ENCODE measurements at places on chromosomes 5 and 9.

DNA sequence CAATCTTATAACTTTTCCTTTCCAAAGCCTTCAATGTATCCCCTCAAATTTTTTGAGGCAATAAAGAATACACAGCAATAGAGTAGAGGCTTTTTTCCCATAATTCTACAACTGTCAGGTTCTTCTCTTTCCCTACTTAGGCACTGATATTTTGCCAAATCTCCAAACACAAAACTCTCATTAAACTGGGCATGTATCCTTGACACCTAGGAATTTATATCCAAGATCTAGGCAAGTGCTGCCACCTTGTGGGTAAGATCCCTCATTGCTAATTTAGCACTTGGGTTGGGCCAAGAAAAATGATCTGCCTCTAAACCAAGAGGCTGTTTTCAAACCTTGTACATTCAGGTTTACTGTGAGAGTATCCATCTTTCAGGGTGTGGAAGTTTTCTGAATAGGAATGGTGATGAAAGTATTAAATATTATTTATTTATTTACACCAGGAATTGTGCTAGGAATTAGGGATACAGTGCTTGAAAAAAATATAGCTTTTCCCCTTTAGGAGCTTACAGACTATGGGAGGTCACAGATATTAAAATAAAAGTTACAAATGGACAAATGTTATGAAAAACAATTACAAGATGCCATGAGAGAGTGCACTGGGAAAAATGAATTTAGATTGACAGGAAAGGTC lies 17.6 kb downstream of the TSTD2 start:
- no peak for DNase-seq

- DNase-seq: no peak
Measured at GRCh38 chr9:12923468-12924009, 148.7 kb downstream of the LURAP1L start.

DNA sequence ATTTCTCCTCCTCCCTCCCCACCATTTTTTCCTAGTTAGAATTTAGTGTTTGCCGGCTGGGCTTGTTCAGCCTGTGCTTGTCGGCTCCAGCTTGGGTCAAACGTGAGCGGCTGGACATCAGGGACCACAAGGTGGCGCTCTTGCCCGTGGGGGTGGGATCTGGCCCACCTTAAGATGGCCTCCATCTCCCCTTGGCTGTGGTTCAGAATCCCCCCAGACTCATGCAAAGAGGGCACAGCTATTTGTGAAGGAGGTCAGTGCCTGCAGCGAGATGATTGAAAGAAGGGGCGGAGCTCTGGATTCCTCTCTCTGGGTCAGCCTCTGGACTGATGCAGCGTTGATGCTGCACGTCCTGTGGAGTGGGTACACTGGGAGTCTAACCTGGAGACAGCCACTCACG lies 283.3 kb upstream of the TUT7 start:
- DNase-seq: peak; percentile 56

- DNase-seq: no peak
Measured at GRCh38 chr5:6704361-6704851, 8.8 kb upstream of the TENT4A start.

- DNase-seq: no peak
Measured at GRCh38 chr5:93151896-93152295, 429.1 kb downstream of the NR2F1-AS1 start.

DNA sequence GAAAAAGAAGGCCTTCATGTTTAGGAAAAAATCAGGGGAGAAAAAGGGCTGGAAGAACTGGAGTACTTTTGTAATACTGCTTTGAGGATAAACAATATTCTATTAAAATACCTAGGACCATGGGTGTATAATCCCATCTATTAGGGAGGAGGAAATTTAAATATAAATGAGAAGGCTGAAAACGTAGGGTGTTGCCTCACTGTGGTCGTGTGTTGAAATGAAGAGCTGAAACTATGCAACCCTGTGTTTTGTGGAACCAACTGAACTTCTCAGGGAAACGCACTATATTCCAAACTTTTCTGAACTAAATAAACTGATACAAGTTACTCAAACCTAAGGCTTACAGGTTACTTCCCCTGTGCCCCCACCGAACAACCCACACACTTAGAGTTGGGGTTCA lies 4.5 kb upstream of the CNTLN start:
- no peak for DNase-seq

- no peak for DNase-seq
Measured at GRCh38 chr5:10399839-10400238, 41.8 kb upstream of the ROPN1L start.
